NCI-H2107 (cell line): ENCODE measurements at places on chromosomes 3 and 15.

DNA sequence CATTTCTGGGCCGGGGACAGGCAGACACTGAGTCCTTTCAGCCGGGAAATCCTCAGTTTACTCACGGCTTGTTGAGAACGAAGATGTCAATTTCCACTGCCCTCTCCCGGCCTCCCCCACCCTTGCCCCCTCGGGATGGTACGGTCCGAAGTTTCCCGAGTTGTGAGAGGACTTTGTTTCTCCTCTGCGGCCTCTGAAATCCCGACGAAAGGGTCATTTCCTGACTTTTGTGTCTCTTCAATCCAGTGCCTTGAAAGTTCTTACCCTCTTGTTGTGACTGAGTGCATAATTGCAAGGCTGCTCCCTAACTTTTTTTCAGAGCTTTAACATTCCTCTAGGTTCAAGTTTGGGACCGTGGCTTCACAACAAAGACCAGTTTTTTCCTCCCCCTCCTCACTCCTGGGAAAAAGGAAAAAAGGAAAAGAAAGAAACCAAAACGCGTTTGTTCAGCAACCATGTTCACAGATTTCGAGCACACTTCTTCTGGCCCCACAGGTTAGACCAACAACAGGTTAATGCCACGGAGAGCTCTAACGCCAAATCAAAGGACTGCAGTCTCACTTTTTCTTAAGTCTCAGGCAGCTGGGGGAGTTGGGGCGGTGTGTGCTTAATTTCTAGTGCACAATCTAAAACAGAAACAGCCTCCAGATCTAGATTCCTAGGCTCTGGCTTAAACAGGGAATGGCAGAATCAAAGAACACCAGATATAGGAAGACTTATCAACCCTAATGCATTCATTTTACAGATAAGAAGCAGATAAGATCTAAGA lies 138.9 kb downstream of the TMCO5A start:
- no peak for DNase-seq

- no peak for DNase-seq
Measured at GRCh38 chr15:90529371-90530249, at the start of gene CRTC3. TSS of gene CRTC3 (plus strand) at chr15:90529923. CDS start at chr15:90530072, 149 bp downstream.

DNA sequence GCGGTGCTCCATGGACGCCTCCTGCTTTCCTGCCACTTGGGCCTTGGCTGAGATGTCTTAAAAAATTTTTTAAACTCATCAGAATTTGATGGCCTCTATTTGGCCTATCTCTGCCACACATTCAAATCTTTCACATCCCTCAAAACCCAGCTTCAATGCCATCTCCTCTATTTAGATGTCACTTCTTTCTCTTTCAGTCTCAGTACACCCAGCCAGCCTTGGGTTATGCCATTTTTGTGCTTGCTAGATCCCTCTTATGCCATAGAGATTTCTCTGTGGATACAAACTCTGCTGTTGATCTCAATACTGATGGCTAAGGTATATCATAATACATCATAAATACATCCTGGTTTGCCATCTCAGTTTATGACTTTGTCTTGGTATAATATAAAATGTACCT lies 222.3 kb upstream of the TPRG1 start:
- DNase-seq, result no peak

DNA sequence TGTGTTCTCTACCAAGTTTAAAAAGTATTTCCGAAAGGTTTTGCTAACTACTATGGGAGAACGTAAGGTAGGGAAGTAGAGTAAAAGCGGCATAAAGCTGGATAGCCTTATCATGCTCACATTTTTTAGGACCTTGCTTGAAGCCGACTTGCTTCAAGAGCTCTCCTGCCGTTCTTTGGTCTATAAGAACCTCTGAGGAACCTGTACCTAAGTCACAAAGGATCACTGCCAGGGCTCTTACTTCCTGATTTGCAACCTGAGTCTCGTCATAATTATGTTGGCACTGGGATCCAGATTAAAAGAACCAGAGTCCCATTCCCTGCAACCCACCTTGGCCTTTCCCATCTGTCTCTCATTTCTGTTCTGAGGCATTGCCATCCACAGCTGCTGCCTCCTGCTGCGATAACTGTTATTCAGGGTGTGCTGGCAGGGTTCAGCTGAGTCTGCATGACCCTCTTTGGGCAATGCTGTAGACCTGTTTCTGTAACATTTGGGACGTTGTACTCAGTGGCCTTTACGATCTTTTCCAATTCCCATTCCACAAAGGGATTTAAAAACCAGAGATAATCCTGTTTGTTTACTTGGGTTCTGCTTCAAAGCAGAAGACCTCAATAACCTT lies 131.0 kb upstream of the UMPS start:
- no peak for DNase-seq

- no peak for DNase-seq
Measured at GRCh38 chr3:12782172-12782815, 14.2 kb upstream of the CAND2 start.

DNA sequence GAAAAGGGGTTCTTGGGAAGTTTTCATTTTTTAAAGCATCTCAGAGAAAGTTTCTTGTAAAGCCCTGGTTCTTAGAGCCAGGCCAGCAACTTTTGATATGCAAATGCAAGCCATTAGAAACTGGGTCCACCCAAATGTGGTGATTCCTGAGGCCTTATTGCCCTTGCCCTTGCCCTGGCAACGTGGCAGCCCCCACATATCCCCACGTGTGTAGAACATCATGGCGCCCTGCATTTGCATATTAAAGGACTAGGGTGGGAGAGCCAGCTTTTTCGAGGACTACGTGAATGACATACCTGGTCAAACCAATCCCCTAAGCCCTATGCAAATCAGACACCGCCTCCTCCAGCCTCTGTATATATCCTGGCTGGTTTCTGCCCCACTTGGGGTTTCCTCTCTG lies 314.9 kb upstream of the NECTIN3 start:
- no peak for DNase-seq

DNA sequence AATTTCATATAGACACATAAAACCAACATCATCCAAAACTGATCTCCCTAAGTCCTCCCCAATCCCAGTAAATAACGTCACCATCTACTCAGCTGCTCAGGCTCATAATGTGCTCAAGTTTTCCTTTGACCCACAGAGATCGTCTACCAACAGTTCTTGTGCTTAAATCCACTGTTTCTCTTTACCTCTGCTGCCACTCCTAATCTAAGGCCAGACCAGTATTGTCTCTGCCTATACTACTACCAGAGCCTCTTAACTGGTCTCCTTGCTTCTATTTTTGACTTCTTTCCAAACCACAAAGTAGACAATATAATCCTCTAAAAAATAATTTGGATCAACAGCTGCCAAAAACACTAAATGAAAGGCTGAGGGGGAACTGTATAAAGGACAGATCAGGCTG lies 65.3 kb downstream of the CLASP2 start:
- no peak for DNase-seq

- DNase-seq, result no peak
Measured at GRCh38 chr15:81633889-81634288, 259.9 kb upstream of the TMC3 start.

DNA sequence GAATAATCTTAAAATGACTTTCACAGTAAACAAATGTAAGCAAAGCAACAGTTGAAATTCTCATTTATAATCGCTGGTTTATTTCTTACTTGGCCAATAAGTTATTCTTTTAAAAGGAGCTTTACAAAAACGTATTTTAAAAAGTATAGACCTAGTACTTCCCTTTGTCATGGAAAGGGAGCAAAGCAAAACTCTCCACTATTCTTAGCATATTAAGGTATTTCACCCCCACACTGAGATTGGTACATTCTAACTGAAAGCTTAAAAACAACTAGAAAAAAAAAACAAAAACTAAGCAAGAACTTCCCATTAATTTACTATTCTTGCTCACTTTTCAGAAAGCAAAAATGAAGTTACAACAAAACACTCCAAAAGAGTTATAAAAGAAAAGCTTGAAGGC lies 1.5 kb downstream of the ATG3 start:
- DNase-seq, result no peak

- no peak for DNase-seq
Measured at GRCh38 chr3:74862476-74862875, 248.0 kb upstream of the CNTN3 start.

- no peak for DNase-seq
Measured at GRCh38 chr3:169603661-169604060, 59.9 kb downstream of the MECOM start.

DNA sequence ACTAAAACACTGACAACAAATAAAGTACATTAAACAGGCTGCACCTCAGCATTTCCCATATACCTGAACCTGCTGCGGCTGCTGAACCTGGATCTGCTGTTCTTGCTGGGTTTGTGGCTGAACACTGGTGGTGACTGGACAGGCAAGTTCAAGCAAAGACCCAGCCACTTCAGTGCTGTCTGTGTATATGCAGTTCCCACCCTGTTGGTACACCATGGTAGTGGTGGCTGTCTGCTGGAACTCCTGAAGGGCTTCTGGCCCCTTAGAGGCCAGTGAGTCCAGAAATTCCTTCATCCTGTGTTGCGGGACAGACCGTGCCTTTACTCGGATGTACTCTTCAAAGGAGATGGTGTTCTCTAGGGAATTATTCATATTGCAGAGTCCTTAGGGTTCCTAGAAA lies 17.2 kb downstream of the QRICH1 start:
- DNase-seq, result no peak

DNA sequence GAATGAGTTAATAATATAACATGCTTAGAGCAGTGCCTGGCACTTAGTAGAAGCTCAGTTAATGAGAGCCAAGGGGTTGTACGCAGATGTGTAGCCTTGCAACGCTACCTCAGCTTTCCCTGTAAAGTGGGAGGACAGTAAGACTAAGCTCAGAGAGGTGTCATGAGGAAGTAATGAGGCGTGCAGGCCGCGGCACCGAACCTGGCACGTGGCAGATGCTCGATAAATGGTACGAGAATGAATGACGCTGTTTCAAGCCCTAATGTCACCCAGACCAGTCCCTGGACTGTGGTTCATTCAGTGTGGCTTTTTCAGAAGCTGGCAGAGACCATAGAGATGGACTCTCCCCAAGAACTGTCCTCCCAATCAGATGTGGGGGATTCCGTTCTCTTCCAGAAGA lies 21.2 kb downstream of the GRIP2 start:
- no peak for DNase-seq

DNA sequence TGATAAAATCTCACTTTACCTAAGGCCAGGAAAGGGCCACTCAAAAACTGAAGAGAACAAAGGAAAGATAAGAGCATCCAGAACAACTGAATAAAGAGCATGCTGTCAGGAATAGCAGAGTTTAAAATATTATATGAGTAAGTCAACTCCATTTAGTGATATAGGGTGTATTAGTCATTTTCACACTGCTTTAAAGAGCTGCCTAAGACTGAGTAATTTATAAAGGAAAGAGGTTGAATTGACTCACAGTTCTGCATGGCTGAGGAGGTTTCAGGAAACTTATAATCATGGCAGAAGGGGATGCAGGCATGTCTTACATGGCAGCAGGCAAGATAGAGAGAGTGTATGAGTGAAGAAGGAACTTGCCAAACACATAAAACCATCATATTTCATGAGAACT lies 778.0 kb upstream of the NECTIN3 start:
- no peak for DNase-seq

DNA sequence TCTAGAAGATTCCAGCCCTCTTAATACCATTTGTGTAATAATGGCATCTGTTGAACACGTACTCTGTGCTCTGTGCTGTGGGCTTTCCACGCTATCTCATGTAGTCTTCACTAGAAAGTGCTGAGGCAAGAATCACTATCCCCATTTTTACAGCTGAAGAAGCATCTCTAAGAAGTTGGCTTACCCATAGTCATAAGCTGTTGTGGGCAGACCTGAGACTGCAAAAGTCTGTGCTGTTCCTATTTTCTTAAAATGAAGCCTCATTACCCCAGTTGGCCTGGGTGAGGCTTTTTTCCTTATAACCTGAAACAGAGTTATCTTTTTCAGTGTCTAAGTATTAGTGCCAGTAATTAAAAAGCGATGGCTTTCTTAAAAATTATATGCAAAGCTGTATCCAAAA lies 58.5 kb downstream of the ERC2 start:
- no peak for DNase-seq

DNA sequence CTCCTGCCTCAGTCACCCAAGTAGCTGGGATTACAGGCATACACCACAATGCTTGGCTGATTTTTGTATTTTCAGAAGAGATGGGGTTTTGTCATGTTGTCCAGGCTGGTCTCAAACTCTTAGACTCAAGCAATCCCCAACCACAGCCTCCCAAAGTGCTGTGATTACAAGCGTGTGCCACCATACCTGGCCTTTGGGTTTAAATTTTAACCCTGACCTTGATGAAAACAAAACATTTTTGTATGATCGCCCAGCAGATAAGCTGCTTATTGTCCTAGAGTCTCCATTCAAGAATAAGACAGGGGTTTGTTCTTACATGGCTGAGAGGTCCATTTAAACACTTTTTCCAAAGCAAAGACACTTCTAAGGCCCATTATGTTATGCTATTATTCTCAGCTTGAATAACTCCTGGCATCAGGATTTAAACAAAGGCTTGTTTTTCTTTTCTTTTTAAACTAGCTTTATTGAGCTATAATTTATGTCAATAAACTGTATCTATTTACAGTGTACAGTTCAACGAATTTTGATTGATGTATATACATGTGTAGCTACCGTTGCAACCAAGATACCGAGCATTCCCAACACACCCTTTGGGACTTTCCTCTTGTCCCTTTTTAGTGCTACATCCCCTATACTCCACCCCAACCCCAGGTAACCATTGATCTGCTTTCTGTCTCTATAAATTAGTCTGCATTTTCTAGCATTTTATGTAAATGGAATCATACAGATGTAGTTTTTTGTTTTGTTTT lies 1.4 kb upstream of the MUC13 start:
- no peak for DNase-seq

- DNase-seq, result no peak
Measured at GRCh38 chr3:151316267-151316991, at the start of gene GPR87. TSS of gene GPR87 (minus strand) at chr3:151316820. CDS start at chr3:151300100, 16,720 bp downstream.

- no peak for DNase-seq
Measured at GRCh38 chr3:176174060-176174459, 1023.2 kb downstream of the TBL1XR1 start.

DNA sequence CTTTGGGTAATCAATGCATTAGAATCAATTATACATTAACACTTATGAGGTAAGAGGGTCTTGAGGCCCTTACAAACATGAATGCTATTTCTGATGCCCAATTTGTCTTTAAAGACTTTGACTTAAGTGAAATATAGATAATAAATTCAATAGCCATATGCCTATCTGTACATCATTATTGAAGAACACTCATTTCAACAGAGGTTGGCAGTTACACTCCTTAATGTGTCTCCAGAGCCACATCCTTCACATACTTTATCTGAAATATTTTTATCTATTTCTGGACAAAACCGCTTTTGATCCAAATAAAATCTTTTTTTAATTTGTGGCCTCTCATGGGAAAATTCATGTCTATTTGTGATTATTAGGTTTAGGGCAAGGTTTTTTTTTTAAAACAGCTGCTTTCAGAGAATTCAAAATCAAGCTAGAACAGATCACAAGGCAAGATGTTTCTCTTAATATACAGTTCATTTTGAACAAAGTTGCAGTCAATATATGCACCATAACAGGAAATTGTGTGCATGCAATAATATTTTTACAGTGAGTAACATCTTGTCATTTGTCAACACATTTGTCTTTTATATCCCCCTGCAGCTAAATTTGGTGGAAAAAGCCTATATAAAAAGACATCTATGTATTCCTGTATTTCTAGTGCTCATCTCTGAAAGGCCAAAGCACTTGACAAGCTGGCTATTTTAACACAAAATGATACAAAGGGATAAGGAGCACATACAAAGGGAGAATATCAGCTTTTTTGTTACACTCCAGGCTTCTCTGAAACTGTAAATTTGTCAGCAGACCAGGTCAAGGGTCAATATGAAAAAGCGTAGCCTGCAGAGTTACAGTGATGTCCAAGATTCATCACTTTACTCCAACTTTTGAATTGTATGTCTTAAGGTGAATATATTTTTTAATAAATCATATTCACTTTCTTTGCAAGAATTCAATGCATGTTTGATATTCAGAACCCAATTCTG lies 146.2 kb upstream of the DPH6 start:
- DNase-seq, result no peak
